Naive thymus-derived CD4-positive, alpha-beta T cell (primary cell): ENCODE measurements at places on chromosomes 2 and 18. TPM values are rescaled to one million over a fixed set of nuclear protein-coding genes. Genes with fewer than 3 reads are reported as not detected.

DNA sequence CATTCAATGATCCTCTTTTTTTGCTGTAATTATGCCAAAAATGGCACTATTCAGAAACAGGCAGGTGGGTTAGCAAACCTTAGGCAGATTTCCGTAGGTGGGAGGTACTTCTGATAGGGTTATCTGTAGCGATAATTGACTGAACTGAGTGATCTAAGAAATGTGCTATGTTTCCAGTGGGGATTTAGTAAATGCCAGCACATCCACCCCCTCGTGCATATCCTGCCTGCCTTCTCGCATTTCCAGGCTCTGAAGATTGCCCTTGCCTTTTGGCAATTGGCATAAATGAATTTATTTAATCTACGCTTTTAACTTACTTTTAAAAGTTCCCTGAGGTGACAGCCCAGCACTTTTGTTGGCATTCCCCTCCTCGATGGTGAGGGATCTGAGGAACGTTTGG, 576 bp upstream of the FSHR start:
- DNase-seq = no peak

DNA sequence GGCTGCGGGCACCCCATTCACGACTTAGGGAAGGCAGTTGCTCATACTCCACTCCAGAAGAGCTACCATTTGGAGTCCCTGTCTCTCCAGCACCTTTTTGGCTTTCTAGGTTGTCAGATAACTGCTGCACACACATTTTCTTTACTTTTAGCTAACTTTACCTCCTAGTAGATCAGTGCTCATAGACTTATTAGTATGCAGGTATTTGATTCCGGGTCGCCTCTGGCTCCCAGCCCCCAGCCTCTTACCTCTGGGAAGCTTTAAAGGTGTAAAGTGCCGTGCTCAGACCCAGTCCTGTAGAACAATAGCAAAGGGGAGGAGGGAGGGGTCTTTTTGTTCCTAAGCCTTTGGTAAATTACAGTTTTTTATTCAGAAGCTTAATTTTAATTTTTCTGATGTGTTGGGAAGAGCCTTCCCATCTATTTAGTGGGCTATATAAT, 102.9 kb downstream of the SPTBN1 start:
- no peak for DNase-seq

Gene GAD1
- not detected for total RNA-seq

DNA sequence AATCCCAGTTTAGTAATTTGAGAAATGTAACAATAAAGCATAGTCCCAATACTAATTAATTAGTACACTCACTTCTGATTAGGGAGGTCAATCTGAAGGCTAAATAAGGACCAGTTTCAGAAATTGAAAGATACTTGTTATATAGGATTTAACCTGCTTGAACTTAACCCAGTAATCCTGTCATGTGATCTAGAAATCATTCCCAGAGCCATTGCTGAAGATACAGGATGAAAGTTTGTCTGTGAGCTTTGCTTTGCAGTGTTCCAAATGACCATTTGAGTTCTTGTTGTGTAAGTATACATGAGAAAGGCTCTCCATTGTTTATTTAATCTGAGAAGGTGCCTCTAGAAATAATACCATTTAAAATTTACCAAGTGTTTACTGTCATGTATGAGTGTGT, 52.2 kb downstream of the GALNT1 start:
- DNase-seq = no peak

DNA sequence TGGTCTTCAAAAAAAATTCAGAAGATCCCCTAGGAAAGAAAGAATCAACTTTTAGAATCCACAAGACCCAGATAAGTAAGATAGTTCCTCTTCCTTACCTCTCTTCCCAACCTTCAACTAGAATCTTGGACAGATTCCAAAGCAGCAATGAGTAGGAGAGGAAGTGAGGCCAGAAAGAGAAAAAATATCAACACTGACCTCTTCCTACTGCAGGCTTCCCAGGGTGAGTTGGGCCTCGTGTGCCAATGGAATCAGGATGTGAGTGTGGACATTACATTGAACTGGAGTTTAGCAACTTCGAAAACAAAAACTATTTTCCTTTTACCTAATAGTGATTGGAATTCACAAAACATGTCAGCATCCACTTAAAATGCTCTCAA, 102.5 kb upstream of the PIEZO2 start:
- DNase-seq = no peak

DNA sequence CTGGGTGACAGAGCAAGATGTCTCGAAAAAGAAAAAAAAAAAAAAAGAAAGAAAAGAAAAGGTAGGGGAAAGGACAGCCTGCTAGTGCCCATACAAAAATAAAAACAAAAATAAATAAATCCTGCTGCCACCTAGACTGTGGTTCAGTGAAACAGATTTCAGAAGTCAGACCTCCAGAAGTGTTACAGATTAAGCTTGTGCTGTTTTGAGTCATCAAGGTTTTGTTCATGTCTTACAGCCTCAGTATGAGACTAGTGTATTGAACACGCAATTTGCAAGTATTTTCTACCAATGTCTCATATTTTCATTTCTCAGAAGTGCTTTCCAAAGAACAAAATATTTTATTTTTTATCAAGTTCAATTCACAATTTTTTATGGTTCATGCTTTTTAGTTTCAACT, 720.4 kb upstream of the GYPC start:
- DNase-seq = no peak

DNA sequence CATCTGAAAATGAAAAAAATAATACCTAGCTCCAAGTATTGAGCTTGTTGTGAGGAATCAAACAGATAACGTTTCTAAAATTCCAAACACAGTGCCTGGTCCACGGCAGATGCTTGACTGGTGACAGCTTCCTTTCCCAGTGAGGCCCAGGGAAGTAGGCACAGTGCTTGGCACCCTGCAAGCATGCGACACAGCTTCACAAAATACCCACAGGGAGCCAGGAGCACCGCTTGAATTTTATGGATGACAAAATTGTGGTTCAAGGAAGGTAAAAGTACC, 205.1 kb upstream of the TNP1 start:
- DNase-seq = no peak

- no peak for DNase-seq
Observed at GRCh38 chr2:232296776-232297525, 81.6 kb upstream of the ALPP start.

GRCh38 chr2:23376972-23377371, 8.0 kb upstream of the KLHL29 start:
- DNase-seq = no peak

DNA sequence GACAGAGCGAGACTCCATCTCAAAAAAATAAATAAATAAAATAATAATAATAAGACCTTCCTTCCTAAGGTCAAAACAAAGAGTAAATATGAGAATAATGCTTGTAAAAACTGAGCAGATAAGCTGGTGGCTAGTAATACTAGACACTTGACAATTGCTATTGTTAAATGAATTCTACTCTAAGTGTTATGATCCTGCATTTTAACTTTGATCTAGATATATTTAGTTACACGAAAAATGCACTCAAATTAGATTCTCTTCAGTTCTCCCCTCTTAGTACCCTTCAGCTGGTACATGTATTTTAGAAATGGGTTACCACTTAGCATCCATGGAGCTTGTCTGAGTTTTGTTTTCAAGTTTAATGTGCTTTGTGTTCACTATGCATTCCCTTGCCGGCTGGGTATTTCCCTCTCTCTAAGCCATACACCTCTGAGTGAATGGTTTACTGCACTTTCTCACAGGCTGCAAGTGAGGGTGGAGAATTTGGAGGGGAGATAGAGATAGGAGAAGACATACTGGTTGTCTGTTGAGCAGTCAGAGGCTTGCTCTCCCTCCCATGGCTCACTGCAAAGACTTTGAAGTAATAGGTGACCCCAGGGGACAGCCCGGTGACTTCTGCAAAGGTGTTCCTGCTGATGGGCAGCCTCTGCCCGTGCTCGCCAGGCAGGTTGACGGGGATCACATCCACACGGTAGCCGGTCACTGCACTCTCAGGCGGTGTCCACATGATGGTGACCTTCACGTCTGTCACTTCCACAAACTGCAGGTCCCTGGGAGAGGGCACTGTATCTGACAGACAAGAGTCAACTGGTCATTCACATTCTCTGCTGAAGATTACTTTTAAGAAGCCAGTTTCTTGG, 29.9 kb downstream of the FN1 start:
- no peak for DNase-seq

GRCh38 chr2:189580241-189580651, 340 bp downstream of the SLC40A1 start:
- DNase-seq = no peak

DNA sequence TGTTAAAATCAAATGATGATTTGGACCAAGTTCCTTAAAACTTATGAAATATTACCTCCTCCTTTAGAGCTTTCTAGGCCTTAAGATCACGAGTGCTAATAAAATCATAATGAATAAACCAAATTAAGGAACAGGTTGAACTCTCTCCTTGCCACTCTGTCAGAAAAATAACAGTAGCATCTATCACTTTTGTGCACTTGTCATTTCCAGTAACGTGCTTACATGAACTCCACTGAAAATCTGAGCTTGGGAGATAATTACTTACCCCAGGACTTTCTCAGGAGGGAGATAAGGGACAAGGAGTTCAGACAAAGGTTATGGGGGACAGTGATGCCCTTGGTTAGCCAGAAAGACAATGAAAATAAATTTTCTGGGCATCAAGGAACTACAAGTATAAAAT, 36.0 kb downstream of the EPB41L3 start:
- no peak for DNase-seq

GRCh38 chr2:171852366-171852888, 41.6 kb downstream of the SLC25A12 start:
- no peak for DNase-seq

GRCh38 chr2:111185361-111186022, 64.8 kb downstream of the BCL2L11 start:
- DNase-seq = no peak

DNA sequence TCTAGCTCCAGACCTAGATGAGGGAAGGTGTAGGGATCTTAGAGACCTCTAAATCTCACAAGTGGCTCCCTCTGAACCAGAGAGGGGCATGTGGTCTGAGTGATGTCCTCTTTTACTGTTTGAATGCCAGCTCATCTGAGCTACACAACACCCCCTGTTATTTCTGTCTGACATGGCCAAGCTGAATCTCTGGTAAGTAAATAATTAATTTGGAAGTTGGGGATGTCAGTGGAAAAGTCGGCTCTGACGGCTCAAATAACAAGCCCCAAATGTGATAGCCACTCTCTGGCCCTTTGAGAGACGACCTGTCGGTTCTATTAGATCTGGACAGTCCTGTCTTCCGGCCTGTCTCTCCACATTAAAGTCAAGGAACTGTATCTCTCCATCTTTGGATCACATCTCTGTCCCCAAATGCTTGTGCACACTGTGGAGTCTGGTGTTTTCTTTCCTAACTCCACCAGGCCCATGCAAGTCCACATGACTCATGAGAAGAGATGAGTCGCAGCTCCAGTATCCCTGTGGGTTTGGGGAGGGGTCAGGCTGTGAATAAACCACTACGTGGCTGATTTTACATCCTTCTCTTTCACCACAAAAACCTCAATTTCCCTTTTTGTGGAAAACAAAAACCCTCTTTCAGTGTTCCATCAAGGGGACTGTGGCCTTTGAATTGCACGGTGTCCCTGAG, 52.5 kb downstream of the SETBP1 start:
- DNase-seq = no peak

Gene ZSWIM2
- not detected for total RNA-seq

DNA sequence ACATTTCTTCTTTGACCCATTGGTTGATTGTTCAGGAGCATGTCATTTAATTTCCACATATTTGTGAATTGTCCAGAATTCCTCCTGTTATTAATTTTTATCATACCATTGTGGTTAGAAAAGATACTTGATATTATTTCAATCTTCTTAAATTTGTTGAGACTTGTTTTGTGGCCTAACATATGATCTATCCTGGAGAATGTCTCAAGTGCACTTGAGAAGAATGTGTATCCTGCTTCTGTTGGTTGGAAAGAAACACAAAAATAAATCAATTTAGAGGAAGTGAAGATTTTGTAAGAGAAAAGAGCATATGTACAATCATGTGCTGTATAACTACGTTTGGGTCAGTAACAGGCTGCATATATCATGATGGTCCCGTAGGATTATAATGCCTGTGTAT, 118.6 kb upstream of the CDC42EP3 start:
- DNase-seq = no peak

DNA sequence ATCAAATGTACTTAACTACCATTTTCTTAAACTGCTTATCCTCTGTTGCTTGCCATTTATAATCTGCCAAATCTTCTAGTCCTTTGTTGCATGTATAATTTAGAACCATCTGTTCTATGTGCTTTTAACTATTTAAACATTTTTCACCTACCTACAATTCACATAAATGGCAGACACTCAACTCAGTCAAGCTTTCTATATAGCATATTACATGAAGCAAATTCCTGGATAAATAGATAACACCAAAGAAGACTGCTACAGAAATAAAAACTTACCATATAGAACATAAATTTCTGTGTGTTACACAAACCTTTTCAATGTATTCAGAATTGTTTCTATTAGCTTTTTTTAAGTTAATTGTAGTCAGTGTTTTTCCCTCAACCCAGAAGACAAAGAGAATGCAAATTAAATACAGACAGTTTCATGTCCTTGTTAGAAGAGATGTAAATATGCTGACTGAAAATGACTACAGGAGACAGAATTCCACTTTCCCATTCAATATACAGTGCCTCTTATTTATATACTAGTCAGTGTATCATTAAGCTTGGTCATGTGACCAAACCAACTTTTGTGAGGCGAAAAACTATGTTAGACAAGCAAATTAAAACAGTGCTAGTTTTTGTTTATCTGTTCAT, 2.6 kb downstream of the BAZ2B start:
- no peak for DNase-seq

- DNase-seq = no peak
Observed at GRCh38 chr2:222738809-222739208, 67.4 kb downstream of the MOGAT1 start.

DNA sequence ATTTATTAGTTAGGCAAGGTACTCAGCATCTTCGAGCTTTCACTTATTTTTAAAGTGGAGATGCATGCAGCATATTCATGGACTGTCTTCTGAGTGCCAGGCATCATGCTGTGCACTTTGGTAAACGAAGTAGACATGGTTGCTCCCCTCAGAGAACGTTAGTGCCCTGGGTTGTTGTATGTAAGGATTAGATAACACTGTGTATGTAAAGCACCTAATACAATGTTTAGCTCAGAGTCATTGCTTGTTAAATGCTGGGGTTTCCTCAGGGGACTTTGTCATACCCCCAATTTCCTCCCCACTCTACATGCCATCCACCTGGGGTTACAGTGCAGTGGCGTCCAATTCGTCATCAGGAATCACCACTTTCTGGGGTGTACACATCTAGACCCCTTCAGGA, 2.8 kb downstream of the UGGT1 start:
- DNase-seq = no peak

DNA sequence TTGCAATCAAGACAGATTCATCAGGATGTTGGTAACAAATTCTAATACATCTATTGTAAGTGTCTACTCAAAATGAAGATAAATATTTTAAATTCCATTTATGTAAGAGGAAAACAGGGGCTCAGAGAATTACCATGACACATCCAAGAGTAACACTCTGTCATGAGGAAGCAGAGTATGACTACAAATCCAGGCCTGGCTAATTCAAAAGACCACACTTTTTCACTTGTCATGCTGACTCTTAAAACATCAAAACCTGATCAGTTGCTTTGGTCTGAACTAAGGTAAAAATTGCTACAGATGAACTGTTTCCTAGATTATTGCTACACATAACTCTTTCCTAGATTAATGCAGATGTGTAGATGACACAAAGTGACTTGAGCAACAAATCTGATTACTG, 880.6 kb downstream of the TSN start:
- no peak for DNase-seq

Gene ZSCAN30
- 14.0 TPM for total RNA-seq

GRCh38 chr2:25894135-25894830, 16.0 kb upstream of the ASXL2 start:
- DNase-seq = no peak

GRCh38 chr2:100632037-100632436, 69.2 kb downstream of the PDCL3 start:
- DNase-seq = no peak

- DNase-seq = no peak
Observed at GRCh38 chr18:46268671-46269070, 164.5 kb downstream of the HAUS1 start.

Gene DSC2
- 0.08 TPM for total RNA-seq
